ENCODE measurements at places on chromosomes 3 and 15.
A peak's percentile ranks its signal among the peaks of the same experiment; 100 is the strongest.

- DNase-seq: peak; percentile 64
These were observed 23.7 kb downstream of the CFAP92 start for GRCh38 chr3:128969993-128970739.

- no peak for DNase-seq
These were observed 10.0 kb upstream of the P3H2 start for GRCh38 chr3:190130696-190131095.

DNA sequence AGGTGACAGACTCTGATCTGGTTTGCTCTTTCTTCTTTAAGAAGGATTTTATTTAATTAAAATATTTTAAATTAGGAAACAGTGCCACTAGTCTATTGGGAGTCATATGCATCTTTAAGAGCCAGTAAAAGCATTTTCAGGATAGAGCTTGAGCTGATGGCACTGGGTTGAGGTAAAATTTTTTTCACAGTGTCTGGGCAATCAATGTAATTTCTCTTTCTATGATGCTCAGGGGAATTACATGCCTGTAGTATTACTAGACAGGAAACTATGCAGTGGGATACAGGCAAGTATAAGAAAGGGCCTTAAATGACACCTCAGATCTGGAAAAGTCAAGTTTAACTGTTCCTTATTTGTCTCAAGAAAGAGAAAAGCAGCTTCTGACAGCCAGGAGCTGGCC lies 76.4 kb downstream of the GAP43 start:
- no peak for DNase-seq

- DNase-seq: no peak
These were observed 50.2 kb downstream of the FAM174B start for GRCh38 chr15:92605225-92605944.

DNA sequence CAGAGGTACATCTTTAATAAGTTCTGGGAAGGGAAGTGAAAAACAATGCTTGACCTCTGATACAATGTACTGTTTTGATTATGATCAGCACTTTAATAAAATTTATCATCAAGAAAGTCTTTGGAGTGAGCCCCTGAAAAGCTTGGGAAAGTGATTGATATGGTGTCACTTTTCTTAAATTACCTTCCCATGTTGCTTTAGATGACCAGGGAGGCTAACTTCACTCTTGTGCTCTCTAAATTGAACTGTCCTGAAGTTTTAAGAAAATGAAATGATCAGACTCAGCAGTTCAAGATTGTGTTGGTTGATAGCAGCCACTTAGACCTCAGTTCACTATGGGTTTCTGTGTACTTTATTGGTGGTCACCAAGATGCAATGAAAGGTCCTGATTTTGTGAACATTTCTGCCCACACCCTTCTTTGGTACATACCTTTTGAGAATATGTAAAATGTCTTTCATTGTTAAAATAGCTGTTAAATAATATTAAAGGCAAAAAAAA lies 15.7 kb downstream of the TGFBR2 start:
- DNase-seq: no peak

- DNase-seq: no peak
These were observed 51.8 kb downstream of the ATP8B4 start for GRCh38 chr15:50067254-50067653.

GRCh38 chr15:98888820-98889479 lies 118.6 kb downstream of the PGPEP1L start:
- peak; percentile 77 for DNase-seq

GRCh38 chr3:53166206-53166605 lies 5.2 kb downstream of the PRKCD start:
- DNase-seq: no peak

GRCh38 chr3:37861620-37862041 lies at the start of gene CTDSPL:
CTDSPL (plus strand) TSS chr3:37861880; CDS start chr3:37862200, 320 bp downstream.
- peak; percentile 40 for DNase-seq

GRCh38 chr3:141915766-141916165 lies 39.3 kb downstream of the ATP1B3 start:
- DNase-seq: no peak

GRCh38 chr3:69085833-69086722 lies 1.3 kb downstream of the ARL6IP5 start:
- DNase-seq: peak; percentile 92

DNA sequence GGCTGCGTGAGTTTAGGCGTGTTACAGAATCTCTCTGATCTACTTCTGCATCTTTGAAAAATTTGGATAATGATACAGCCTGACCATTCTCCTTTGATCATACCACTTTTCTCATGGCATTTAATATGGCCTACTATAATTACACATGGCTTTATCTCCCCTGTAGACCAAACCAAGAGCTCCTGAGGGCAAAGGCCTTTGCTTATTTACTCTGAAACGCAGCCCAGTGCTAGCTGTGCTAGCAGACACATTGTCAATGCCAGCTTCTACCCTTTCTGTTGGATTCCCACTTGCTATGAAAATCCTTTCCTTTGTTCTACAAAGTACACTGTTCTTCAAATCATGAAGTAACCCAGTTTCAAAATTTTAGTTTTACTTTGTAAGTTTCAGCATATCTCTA lies 16.5 kb upstream of the VGLL4 start:
- DNase-seq: no peak

- DNase-seq: no peak
These were observed 39.3 kb downstream of the DNAJC13 start for GRCh38 chr3:132456571-132456970.

DNA sequence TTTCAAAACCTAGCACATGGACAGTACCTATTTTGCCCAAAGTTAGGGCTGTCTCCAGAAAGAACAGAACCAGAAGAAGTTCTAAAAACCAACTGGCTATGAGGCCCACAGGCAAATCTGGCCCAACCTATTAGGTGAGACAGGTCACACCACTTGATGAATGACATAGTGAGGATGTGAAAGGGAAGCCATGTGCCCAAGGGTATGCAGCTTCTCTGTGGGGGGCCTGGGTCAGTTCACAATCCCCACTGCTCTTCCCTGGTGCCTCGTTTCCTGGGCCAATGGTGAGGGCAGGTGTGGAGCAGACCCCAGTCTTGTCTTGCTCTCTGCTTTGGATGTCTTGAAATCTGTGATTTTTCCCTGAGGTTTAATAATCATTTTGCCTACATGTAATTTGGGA lies 8.9 kb downstream of the INSYN1 start:
- DNase-seq: no peak

DNA sequence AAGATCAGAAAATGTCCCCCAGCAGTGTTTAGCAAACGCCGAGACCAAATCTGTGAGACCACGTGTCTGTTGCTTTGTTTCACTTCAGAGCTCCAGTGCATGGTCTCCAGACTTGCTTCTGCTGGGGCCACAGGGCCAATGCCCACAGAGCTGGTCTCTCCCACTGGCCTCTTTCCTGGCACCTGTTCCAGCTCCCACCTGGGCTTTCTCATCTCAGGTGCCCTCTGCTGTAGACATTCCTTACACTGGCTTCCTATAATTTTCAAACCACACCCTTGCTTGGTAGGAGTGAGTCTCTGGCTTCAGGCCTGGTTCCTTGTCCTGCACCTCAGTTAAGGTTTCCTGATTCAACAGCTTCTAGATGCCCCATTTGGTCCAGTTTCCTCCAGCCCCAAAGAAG lies 243.1 kb downstream of the ADAMTS17 start:
- no peak for DNase-seq

GRCh38 chr3:141499284-141499683 lies 12.5 kb downstream of the RASA2 start:
- no peak for DNase-seq
